ENCODE measurements at places on chromosomes 7 and 10.

- DNase-seq = peak; percentile 40
These were observed 136.8 kb upstream of the PDE1C start for GRCh38 chr7:32206987-32207386.

DNA sequence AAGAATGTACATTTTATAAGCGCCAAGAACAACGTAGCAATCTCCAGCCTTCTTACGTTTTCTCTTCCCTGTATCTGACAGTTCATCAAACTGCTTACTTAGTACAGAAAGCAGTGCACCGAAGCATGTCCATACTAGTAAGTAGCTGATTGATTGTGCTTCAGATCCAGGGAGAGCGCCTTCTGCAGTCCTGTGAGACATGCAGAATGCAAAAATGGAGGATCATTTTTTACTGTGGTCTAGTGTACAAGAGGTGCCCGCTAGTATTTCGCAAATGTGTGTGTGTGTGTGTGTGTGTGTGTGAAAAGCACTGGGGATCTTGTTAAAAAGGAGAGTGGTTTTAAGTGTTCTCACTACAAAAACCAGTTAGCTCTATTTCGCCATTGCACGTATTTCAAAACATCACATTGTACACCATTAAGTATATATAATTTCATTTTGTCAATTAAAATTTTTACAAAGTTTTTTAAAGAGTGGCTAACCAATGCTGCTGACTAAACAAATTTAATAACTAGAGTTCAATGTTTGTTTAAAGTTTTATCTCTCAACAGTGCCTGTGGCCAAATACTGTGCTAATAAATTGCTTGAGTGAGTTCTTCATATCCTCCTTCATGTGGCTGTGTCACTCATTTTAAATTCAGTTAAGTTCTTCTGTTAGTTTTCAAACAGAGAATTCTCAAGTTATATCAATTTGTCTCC, 99.6 kb downstream of the ZMYND11 start:
- peak; percentile 24 for DNase-seq

GRCh38 chr7:15752377-15752776, 65.9 kb upstream of the MEOX2 start:
- DNase-seq = no peak

DNA sequence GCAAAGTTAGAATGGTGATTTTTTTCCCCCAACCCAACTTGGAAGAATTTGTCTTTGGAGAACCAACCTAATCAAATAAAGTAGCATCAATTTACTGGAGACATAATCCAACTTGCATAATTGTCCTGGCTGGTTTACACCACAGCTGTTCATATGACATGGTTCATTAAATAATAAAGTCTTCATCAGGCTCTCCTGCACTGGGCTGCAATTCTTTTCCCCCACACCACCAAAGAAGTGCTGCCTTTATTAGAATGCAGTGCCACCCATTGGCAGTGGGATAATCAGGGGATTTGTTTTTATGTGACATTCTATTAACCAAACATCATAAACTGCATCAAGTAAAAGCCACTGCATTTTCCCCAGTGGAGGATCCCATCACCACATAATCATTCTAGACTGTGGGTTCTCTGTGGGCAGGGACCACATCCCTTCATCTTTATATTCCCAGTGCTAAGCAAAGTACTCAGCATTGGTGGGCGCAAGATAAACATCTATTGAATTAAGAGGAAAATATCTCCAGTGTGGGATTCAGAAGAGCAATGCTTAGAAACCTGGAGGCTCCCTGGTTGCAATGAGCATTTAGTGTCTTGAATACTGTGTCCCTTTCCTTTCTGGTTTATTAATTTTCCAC, 322.0 kb downstream of the KCNMA1 start:
- no peak for DNase-seq

DNA sequence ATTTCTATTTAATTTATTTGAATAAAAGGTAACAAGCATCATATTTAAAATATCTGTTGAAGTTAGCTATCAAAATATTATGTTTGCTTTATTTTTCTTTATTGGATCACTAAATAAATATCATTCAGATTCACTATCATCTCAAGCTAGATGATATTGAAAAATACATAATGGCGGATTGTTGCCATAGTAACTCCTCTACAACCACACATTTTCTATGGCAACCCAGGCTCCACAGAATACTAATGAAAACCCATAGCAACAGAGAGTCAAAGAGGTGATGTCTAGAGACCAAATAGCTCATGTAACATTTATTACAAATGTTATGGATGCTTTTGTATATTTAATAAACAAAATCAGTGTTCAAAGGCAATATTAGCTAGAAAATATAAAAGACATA, 148.9 kb upstream of the CDK1 start:
- no peak for DNase-seq
